Activated T-cell treated with anti-CD3 and anti-CD28 coated beads, Interleukin-2, amount 50 U/mL, for 4 hours (primary cell): ENCODE measurements at places on chromosomes 2 and 18.

- DNase-seq = no peak
These were observed 261.7 kb downstream of the ETAA1 start for GRCh38 chr2:67658820-67659219.

- no peak for DNase-seq
These were observed 83.2 kb downstream of the BCL2 start for GRCh38 chr18:63236406-63236805.

- DNase-seq = no peak
These were observed 79.3 kb upstream of the FAM98A start for GRCh38 chr2:33678436-33678835.

DNA sequence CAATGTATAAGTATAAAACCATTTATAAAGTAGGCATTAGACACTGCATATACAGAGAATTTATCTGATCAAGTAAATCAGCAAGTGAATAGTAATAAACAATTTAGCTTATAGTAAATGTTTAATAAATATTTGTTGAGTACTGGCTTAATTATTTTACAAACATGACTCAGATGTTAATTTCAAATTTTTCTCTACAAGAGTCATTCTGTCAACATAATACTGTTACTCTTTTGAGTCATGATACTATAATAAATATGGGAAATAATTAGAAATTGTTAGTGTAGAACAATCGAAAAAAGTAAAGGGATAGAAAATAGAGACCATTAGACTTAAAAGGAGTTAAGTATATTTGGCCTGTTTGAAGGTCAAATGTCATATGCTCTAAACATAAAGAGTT is 133.6 kb upstream of the MC4R start:
- no peak for DNase-seq

GRCh38 chr2:215796140-215796855 is 217.1 kb downstream of the MREG start:
- no peak for DNase-seq

DNA sequence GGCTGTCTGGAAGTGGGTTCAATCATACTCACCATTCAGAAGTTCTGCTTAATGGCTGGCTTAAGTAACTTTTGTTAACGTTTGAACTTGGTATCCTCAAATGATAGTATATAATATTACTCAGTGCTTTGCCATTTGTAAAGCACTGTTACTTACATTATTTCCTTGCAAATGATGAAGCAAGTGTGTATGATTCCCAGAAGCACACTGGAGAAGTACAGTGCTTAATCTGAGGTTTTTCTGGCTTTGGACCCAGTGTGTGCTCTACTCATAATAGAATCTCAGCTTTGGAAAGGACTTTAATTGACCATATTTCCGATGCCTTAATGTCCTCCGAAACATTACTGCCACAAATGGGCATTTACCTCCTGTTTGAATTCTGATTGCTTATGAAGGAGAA is 63.3 kb downstream of the MAP3K20 start:
- DNase-seq = no peak

GRCh38 chr2:69789175-69789721 is 40.2 kb upstream of the GMCL1 start:
- no peak for DNase-seq

- no peak for DNase-seq
These were observed 103.7 kb upstream of the DNMT3A start for GRCh38 chr2:25445464-25445863.

GRCh38 chr2:26654061-26654340 is 12.8 kb upstream of the CIB4 start:
- no peak for DNase-seq

DNA sequence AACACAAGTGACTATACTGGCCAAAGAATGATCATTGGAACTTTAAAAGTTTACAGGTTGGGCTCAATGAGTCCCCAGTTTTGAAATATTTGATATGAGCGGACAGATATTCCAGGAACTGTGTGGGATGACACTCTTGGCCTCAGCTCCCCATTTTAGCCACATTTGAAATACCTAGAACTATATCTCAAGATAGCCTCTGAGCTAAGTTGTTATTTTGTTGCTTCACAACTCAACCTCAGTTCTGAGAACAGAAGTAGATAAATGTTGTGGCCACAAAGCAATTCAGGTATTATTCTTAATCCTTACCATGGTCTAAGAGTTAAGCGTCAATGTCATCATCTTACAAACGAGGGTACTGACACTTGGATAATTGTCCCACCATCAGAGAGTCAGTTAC is 172.2 kb upstream of the SETBP1 start:
- no peak for DNase-seq

DNA sequence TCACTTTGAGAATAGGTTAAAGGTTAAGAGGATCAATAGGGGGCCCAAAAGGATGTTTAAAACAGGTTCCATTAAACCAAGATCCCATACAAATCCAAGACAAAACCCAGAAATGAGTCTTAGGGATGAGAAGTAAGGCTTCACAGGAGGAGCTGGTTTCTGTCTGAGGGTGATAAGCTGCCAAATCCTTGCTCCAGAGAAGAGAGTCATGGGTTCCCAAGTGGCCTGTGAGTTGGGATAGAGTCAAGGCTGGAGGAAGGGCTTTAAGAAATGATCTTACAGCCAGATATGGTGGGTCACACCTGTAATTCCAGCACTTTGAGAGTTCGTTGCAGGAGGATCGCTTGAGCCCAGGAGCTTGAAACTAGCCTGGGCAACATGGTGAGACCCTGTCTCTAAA is 40.2 kb upstream of the LCLAT1 start:
- no peak for DNase-seq

- no peak for DNase-seq
These were observed 626.8 kb upstream of the ZEB2 start for GRCh38 chr2:145146691-145147090.

GRCh38 chr2:214995409-214995808 is 143.0 kb downstream of the ABCA12 start:
- no peak for DNase-seq

- DNase-seq = no peak
These were observed 222.2 kb downstream of the CYP26B1 start for GRCh38 chr2:71925268-71926088.

DNA sequence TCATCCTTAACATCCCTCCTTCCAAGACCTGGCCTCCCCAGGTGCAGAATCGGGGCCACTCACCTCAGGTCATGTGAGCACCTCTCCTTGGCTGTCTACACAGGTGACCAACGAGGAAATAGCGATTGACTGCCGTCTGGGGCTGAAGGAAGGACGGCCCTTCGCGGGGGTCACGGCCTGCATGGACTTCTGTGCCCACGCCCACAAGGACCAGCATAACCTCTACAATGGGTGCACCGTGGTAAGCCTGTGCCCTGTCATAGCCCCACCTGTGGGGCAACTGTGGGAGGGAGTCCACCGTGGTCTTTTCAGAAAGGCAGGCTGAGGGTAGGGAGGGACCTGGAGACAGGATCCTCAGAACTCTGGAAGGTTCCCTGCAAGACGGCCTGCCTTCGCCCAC is 54.3 kb downstream of the BOLA3 start:
- DNase-seq = no peak

DNA sequence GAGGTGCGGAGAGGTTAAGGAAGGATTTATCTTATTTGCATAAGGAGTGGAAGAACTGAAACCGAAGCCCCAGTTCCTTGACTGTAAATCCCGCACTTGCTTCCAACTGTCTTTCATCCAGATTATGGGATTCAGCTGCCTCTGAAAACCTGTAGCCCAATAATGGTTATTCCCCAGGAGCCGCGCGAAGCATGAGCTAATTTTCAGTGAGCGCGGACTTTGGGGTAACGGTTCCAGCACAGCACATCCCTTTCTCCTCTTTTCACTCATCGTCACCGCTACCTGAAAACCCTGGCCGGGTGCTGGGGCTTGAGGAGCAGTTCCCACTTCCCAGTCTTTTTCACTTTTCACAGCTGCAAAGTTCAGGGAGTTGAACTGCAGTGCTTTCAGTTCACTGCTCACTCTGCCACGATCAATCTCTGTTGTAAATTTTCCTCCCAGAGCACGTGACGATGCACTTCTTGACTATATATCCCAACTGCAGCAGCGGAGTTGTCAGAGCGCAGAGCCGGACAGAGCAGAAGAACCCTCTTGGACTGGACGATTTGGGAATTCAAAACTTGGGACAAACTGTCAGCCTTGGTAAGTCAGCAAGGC is at the start of gene KCNE4:
TSS of gene KCNE4 (plus strand) at position 498 of the 597 bp plus-strand sequence. CDS start 641 bp downstream, outside the sequence.
- DNase-seq = no peak

- no peak for DNase-seq
These were observed 242.2 kb downstream of the ZNF516 start for GRCh38 chr18:76252880-76253279.

DNA sequence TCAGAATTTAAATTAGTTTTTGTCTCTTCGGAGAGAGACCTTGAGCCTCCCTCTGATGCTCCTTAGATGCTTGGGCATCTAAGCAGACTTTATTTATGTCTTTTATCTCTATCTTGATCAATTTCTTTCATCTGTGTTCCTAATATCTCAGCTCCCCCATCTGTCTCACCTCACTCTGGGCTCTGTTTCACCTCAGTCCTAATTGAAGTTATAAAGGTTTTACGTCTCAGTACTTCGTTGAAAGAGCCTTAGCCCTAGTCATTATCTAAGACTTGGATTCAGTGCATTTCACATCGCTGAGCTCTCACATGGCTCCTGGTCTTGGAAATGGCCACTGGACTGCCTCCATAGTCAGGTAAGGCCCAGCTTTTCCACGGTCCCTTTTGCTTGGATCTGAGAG is 13.8 kb upstream of the CTLA4 start:
- DNase-seq = no peak

- no peak for DNase-seq
These were observed 153.0 kb downstream of the ZEB2 start for GRCh38 chr2:144366825-144367429.

DNA sequence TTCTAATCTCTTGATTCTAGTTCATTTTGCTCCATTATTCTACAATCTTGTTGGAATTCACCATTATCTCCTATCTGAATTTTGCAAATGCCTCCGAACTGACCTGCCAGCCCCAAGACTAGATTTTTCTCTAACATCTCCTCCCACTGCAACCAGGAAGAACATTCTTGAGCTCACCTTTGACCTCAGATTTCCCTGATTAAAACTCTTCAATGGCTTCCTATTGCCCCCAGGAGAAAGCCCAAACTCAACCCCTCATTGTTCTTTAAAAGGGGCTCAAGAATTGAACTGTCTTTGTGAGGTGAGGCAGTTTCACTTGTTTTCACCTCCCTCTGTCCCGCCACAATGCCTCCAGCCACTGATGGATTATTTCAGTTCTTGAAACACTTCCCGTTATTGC is 784.6 kb upstream of the ZEB2 start:
- DNase-seq = no peak

GRCh38 chr2:226611944-226612318 is 187.7 kb downstream of the IRS1 start:
- DNase-seq = no peak

- DNase-seq = no peak
These were observed 103.6 kb upstream of the SERPINE2 start for GRCh38 chr2:224142397-224143312.

GRCh38 chr2:11766016-11766415 is 19.6 kb downstream of the LPIN1 start:
- DNase-seq = no peak

DNA sequence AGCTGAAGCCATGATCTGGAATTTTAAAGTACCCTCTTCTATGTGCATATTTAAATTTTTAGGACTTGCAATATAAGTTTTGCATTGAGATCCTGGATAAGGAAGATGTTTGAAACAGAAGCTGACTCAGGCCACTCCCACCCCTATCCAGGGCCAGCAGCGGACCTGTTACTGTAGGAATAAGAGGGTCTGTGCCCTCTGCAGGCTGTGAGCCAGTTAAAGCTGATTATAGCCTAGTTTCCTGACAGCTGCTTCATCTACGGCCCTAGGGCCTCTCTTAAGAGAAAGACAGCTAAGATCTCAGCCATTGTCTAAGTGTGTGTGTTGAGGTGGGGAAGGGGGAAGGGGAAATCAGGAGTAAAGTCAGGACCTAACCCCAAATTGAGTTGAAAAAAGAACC is 234.0 kb downstream of the HAUS1 start:
- DNase-seq = no peak

DNA sequence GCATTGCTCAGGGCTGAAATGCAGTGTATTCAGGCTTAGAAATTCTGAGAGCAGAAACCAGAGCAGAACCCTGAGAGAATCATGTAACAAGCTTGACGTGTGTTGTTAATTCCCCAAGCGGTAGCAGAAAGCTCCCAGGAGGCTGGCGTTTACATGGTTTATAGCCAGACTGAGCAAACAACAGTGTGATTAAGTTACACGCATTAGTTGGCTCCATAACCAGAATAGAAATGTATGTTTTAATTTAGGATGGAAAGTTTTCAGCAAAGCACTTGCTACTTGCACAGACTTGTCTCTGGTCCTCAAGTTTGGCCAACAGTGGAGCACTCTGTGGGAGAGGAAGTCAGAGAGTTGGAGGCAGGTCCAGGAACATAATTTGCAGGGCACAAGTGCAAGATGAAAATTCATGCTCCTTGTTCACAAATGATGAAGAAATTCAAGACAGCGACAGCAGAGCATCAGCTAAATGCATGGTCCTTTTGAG is 69.3 kb downstream of the MAPK4 start:
- no peak for DNase-seq

DNA sequence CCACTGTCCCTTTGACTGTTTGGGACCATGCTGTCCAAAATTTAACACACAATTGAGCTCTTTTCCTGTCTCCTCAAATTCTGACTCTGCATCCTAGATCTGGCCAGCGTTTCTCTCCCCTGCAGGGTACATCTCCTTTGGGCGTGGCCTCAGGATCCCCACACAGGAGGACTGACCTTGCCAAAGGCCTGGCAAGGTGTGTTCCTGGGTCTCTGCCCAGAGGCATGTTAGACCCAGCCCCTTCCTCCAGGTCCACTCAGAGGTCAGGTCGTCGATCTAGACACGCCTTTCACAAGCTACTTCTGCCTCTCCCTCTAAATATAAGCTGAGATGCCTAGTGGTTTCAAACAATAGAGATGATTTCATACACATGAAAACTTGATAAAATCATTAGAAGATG is 45.4 kb upstream of the SMIM21 start:
- no peak for DNase-seq

DNA sequence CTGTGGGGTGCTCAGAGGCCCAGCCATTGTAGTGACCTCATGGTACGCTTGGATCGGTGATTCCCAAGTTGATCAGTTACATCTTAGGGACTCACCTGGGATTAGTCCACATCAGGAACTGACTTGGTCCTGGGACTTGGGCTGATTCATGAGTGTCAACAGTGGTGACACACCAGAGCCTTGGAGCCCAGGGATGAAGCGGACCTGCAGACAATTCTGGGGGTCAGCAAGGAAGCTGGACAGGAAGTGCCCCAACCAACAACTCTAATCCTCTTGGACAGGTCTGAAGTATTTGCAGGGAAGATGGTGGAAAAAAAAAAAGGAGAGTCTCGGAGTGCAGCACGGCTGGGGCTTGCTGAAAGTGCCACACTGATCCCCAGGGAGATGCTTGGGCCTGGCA is 288.6 kb downstream of the PHLPP1 start:
- no peak for DNase-seq

DNA sequence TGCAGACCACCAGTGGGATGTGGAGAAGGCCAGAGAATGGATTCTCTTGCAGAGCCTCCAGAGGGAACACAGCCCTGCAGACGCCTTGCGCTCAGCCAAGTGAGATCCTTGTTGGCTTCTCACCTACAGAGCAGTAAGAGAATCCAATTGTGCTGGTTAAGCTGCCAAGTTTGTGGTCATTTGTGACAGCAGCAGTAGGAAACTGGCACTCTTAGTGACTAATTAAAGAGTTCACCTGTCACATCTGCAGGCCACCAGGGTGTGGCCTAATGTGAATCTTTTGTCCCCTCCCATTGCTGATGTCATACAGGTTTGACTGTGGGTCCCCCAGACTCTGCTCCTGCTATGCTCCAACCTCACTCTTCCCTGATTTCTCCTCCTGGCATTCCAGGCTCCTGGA is 235.9 kb downstream of the TFCP2L1 start:
- no peak for DNase-seq
